ENCODE measurements at places on chromosomes 3 and 15.

DNA sequence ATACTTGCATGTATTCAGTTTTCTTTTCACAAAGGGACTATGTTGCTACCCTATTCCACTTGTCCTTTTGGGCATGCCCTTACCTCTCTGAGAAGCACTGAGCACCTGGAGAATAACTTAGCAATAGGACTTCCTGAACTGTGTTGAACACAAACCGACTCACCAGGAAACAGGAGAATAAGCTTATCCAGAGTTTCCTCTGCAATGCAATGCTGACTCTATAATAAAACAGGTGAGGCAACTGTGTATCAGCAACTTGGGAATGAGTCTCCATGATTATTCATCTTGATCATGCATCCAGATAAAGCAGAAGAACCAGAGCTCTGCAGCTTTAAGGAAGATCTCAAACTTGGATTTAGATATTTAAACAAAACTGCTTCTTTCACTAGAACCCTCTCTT lies 806.5 kb downstream of the IGSF11 start:
- DNase-seq: no peak

DNA sequence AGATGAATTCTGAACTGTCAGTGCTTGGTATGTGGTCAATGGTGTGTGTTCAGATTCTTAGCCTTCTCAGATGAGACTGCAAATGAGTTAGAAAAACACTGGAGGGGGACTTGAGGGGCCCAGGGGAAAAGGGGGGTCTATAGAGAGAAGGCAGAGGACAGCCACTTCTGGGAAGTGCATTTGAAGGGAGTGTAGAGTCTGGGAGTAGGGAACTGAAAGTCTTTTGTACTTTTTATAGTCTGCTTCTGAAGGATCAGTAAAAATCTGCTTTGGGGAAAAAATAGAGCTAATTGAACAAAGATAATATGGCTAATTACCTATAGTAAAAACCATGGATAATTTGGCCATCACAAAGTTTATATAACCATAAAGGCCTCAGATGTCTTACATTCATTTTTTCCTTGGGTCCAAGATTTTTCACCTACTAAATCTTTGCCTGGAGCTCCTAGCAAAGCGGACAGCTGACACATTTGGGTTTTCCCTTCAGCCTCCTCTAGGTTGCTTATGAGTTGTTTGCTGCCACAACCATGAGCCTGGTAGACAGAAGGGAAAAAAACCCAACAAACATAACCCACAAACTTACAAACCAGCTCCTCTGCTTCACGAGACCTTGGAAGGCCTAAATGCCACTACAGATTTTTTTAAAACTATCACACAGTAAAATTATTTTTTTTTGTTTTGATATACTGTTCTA lies 48.8 kb downstream of the CD86 start:
- DNase-seq: no peak

GRCh38 chr3:83513677-83514076 lies 1445.1 kb upstream of the CADM2 start:
- no peak for DNase-seq

DNA sequence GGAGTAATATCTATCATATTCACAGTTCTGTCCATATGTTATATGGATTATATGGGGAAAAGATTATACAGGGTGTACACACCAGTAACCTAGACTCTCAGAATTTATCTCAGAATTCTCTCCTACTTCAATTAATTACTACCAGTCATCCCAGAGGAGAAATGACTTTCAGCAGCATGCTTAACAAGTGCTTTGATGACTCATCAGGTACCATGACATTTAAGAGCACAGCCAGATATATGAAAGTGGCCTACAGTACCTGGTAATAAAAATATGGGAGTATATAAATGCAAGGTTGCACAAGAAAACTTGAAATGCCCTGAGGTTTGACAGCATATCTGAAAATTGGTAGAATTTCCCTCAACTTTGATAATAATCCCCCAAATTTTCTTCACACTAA lies 1273.0 kb downstream of the OTOL1 start:
- no peak for DNase-seq

DNA sequence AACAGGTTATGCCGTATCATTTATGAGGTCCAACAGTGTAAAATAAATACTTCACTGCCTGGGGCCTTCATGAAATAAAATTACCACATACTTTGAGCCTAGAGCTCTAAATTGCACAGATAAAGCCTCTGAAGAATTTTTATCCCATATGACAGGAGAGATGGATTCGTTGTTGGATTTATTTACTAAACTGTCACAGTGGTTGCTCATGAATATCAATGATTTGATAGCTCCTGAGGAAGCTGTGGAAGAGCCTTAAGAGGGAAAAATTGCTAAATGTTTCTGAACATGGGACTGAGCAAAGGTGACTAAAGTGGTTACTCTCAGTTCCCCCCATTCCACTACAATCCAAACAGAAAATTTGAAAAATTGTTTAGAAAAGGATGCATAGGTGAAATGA lies 558.9 kb upstream of the IL12A start:
- no peak for DNase-seq

DNA sequence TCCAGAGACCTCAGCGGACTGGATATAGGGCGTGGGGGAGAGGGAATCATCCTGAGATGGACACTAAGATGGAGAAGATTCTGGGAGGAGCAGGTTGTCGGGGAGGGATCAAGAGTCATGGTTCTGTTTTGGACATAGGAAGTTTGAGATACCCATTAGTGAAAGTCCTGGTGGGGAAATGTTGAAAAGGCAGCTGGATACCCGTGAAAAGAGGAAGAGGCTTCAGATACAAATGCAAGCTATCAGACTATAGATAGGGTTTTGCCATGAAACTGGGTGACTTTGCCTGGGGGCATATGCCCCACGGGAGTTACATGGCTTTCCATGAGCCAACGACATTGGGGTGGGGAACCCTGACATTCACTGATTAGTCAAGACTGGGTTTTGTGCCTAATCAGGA lies 1.1 kb upstream of the GPR62 start:
- no peak for DNase-seq

- no peak for DNase-seq
Measured at GRCh38 chr3:134908271-134908670, 113.2 kb downstream of the EPHB1 start.

- DNase-seq: no peak
Measured at GRCh38 chr15:49731187-49732099, 110.6 kb downstream of the DTWD1 start.

DNA sequence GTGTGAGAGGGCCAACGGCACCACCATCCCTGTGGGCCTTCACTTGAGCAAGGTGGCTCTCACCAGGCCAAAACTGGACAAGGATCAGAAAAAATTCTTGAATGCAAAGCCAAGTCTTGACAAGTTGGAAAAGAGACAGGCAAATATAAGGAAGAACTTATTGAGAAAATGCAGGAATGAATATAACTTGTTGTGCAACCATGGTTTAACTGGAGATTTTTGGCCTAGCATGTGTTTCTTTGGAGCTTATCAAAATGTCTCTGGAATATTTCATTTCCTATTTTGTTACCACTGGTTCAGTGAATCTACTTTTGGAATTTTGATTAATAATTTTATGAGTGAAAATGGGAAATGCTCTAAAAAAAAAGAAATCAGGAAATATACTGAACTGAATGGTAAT lies 42.5 kb downstream of the MCTP2 start:
- DNase-seq: no peak

GRCh38 chr15:60362321-60363086 lies 35.3 kb downstream of the ANXA2 start:
- DNase-seq: peak; percentile 71

GRCh38 chr15:88834211-88834812 lies 31.1 kb downstream of the ACAN start:
- peak; percentile 76 for DNase-seq

DNA sequence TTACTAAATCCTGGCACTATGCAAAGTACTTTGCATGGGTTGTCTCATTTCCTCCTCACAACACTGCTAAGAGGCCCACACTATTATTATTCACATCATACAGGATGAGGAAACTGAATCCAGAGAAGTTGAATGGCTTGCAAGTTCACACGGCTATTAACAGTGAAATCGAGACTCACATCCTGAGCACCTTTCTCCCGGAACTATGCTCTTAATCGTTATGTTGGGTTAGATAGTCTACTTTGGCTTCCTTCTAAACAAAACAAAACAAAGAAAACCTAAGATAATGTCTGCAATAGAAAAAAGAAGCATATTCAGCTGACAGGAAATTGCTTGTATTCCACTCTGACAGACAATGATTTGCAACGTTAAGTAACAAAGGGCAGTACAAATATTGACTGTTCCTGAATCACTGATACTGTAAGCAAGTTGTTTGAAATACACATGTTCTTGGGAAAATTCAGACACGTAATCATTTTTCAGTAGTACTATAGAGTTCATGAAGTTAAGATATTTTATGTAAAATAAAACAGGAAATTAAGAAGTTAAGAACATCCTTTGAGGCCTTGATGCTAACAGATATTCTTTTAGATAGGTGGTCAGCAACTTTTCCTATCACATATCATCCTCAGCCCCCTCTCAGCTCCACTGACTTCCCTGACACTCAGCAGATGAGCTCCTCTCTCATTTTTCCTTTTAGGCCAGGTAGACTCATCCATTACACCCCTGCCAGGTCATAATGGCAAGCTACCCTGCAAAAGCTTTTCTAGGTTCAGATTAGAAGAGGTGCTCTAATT lies 40.7 kb downstream of the C2CD4B start:
- no peak for DNase-seq

DNA sequence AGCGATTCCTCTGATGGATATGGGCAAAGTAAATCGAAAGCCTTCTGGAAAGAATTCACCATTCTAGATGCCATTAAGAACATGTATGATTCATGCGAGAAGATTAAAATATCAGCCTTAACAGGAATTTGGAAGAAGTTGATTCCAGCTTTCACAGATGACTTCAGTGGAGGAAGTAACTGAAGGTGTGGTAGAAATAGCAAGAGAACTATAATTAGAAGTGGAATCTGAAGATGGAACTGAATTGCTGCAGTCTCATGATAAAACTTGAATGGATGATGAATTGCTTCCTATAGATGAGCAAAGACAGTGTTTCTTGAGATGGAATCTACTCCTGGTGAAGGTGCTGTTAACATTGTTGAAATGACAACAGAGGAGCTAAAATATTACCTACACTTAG lies 30.1 kb upstream of the TBC1D23 start:
- DNase-seq: no peak

DNA sequence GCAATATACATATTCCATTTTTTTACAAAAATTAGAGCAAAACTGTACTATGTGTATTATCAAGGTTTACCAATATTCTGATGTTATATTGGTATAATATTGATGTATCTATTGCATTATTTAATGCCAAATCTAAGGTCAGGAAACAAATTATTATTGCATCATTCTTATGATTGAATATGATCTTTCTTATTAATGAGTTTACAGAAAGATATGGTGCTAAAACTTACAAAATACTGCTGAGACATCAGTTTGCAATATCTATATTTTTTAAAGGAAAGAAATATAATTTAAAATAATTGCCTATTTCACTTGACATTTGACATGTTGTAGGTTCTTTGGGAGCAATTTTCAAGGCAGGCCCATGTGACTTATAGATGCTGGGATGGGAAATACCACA lies 357.6 kb downstream of the NLGN1 start:
- no peak for DNase-seq

Measured in hepatic stellate cell (primary cell).